ENCODE measurements at places on chromosomes 4 and X. TPM values are rescaled to one million over a fixed set of nuclear protein-coding genes. Genes with fewer than 3 reads are reported as not detected.

EGF gene
- total RNA-seq: 6.2 TPM

GC gene
- not detected for total RNA-seq

- no peak overlapping the region for H3K4me3 ChIP-seq
- no peaks in the 10 kb centered on the region for H3K36me3 ChIP-seq
- H3K4me1 ChIP-seq: peaks cover 14% of the 10 kb centered on the region
- DNase-seq: no peak
Measured at GRCh38 chrX:119688911-119689321, 4.1 kb downstream of the SEPTIN6 start.

- no peaks in the 10 kb centered on the region for H3K27me3 ChIP-seq
- DNase-seq: no peak
- no peak overlapping the region for H3K4me3 ChIP-seq
- H3K4me1 ChIP-seq: no peaks in the 10 kb centered on the region
Measured at GRCh38 chrX:362351-362750, 24.4 kb downstream of the PPP2R3B start.

- H3K36me3 ChIP-seq: no peaks in the 10 kb centered on the region
- no peak for DNase-seq
- no peaks in the 10 kb centered on the region for H3K4me1 ChIP-seq
- H3K27me3 ChIP-seq: no peaks in the 10 kb centered on the region
- no peak overlapping the region for H3K4me3 ChIP-seq
Measured at GRCh38 chrX:66017659-66018170, 22.2 kb downstream of the VSIG4 start.

DNA sequence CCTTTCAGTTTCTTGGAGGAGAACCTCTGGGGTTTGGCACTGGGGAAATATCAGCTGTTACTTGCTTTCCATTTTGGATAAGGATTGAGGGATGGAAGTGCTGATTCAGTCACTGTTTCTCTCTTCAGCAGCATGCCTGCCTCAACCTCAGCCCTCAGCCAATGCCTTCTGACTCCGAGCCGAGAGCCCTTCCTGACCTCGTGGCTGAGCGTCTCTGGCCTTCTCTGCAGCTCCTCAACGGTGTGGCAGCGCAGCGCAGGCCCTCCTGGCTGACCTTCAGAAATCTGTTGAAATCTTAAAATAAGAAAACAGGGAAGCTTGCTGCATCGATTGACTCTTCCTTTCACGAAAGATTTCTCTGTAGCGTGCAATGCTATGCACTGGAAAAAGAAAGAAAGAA lies 434.3 kb upstream of the FAT1 start:
- no peak for DNase-seq
- peaks cover 4% of the 10 kb centered on the region for H3K36me3 ChIP-seq
- no peak overlapping the region for H3K27ac ChIP-seq
- H3K4me3 ChIP-seq: no peak overlapping the region
- no peaks in the 10 kb centered on the region for H3K27me3 ChIP-seq

- H3K27ac ChIP-seq: no peak overlapping the region
- no peak overlapping the region for H3K4me3 ChIP-seq
- H3K27me3 ChIP-seq: no peaks in the 10 kb centered on the region
- no peak for DNase-seq
- no peaks in the 10 kb centered on the region for H3K36me3 ChIP-seq
- peaks cover 13% of the 10 kb centered on the region for H3K4me1 ChIP-seq
Measured at GRCh38 chrX:39502486-39502885, 595.3 kb downstream of the BCOR start.

All from neural progenitor cell (in vitro differentiated cells).